ENCODE measurements at places on chromosomes 3 and 15.

- DNase-seq = no peak
Observed at GRCh38 chr3:11248596-11248995, 23.6 kb upstream of the ATG7 start.

GRCh38 chr3:126024049-126024854, 55.3 kb downstream of the ROPN1B start:
- DNase-seq = no peak

DNA sequence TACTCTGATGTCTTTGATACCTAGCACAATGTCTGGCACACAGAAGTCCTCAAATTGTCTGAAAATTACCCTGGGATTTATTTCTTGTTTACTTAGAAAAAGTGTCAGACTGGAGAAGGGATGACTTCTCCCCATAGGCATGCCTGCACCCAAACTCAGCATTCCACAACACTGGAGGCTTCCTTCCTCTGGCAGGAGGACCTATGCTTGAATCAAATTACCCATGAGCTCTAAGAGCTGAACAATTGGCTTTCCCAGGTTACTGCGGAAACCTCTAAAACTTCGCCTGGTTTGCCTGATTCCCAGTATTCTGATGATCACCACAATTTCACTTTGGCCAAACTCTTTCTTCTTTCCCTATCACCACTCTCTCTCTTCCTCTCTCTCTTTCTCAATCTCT, 217.4 kb downstream of the DIPK2A start:
- no peak for DNase-seq

- DNase-seq = no peak
Observed at GRCh38 chr15:45021348-45021747, 1.6 kb upstream of the SORD start.

DNA sequence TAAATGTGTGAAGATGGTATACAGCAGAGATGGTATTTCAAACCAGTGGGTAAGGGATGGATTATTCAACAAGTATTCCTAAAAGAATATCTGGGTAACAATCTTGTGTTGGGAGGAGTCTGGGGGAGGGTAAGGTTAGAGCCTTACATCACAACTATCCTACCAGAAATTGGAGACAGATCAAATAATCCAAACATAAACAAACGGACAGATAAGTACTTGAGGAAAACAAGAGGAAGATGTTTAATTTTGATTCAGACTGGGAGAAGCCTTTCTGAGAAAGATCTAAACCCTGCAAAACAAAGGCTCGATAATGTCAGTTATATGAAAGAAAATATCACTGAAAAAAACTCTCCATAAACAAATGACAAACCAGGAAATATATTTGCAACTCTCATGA, 77.9 kb downstream of the SLC9A9 start:
- DNase-seq = no peak

GRCh38 chr15:45995800-45996199, 361.0 kb downstream of the SQOR start:
- no peak for DNase-seq

- DNase-seq = no peak
Observed at GRCh38 chr3:178754852-178755510, 218.7 kb downstream of the KCNMB2 start.

DNA sequence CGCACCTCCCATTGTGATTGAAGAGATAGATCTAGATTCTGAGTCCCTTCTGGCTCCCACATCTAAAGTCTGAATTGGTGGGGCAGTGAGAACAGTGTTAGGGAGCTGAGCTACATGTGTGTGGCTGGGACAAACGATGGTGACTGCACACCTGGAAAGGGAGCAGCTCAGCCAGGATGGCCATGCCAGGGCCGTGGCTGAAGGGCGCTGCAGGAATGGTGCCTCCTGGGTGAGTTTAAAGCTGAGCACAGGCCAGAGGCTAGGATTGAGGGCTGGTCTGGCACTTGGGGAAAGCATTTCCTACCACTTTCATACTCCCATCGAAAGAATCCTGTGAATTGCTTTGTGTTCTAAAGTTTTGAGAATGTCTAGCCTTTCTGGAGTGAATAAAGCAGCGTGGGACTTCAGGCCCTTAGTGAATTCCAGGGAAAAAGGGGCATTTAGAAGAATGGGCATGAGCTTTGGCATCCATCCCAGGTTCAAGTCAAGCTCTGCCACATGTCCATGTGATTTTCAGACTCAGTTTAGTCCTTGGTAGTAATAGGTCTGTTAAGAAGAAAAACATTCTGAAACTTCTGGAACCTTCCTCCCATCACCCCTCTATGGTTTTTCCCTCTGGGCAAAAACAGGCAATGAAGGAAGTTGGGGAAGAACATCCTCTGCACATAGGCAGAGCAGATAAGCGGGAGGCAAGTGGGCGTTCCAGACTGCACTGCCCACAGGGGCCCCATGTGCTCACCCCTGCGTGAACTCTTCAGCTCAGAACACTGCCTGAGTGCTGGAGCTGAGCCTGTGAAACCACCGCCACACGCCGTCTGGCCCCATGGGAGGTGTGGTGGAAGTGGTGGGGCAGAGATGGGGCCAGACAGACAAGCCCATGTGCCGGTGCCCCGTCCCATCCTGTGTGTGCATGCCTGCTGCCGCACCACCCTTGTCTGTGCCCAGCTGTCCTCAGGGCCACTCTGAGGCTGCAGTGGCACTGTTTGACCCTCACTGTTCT, 12.9 kb upstream of the CPNE9 start:
- no peak for DNase-seq

DNA sequence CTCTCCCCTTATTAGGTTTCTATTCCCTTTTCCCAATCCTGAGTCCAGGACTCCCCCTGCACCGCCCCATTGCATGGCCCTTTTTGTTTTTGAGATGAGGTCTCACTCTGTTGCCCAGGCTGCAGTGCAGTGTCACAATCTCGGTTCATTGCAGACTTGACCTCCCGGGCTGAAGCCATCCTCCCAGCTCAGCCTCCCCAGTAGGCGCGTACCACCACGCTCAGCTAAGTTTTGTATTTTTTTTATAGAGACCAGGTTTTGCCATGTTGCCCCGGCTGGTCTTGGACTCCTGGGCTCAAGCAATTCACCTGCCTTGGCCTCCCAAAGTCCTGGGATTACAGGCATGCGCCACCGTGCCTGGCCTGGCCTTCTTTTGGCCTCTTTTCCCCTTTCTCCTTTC, 29.3 kb downstream of the PDIA5 start:
- DNase-seq = no peak

Data from AG04450 (cell line).